ENCODE measurements at places on chromosomes 6 and 20.

- DNase-seq, result no peak
Observed at GRCh38 chr6:127383988-127384387, 40.6 kb upstream of the ECHDC1 start.

GRCh38 chr6:1527073-1527457, 82.7 kb upstream of the FOXC1 start:
- no peak for DNase-seq

GRCh38 chr6:134303891-134304290, 14.0 kb downstream of the SGK1 start:
- no peak for DNase-seq

GRCh38 chr6:25747477-25747876, 7.1 kb upstream of the SLC17A4 start:
- no peak for DNase-seq

DNA sequence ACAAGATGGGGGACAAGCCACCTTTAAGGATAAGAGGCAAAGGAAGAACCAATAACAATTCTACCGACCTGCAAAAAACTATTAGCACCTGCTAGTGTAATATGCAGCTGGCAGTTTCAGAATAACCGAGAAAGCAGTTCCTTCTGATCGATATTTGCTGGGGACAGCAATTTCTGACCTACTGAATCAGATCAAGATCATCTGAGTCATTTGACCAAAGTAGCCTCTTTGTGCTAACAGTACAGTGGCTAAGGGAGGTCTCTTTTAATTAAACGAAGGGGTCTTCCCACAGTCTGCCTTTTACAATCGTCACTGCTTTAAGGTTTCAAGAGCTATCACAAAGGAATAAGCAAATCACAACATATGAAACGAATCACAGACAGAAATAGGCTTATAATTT, 318.9 kb downstream of the BTBD9 start:
- DNase-seq, result no peak

DNA sequence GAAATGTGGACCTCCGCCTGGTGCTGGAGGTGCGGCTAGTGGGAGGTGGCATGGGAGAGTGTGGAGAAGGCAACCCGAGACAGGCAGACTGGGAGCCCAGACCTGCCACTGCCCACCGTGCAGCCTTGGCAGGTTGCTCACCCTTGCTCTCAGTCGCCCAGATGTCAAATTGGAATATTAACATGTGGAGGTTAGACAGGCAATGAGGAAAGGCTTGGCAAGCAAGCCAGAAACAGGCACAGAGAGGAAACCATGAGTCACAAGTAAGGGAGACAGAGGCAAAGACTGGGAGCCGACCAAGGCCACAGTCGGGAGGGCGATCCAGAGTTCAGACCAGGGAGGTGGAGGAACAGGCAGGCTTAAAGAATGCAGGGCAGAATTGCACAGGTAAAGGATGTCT, 178.2 kb downstream of the FOXC1 start:
- no peak for DNase-seq

Data from neuronal stem cell (in vitro differentiated cells).